ENCODE measurements at places on chromosomes 1 and 21. TPM values are rescaled to one million over a fixed set of nuclear protein-coding genes. Genes with fewer than 3 reads are reported as not detected.

CCDC185 gene
- total RNA-seq, result not detected

GSTM3 gene
- total RNA-seq, result 22.0 TPM

MASP2 gene
- 0.15 TPM for total RNA-seq

ARHGEF16 gene
- 5.1 TPM for total RNA-seq

UBXN10 gene
- total RNA-seq, result not detected

TTC39A gene
- total RNA-seq, result 1.6 TPM

RER1 gene
- 122 TPM for total RNA-seq

All from A549 treated with Hydrocortisone at 1 μM for 4 hours (cell line).